Stimulated activated CD4-positive, alpha-beta T cell treated with anti-CD3 and anti-CD28 coated beads, Interleukin-4, amount 100 ng/mL, for 4 hours (primary cell): ENCODE measurements at places on chromosomes 12 and 14.

- no peak for DNase-seq
Observed at GRCh38 chr14:76699939-76700590, 61.2 kb upstream of the VASH1 start.

GRCh38 chr14:44863271-44863670 lies 98.5 kb downstream of the KLHL28 start:
- DNase-seq: no peak

- DNase-seq: peak; percentile 20
Observed at GRCh38 chr14:58107947-58108552, 44.0 kb downstream of the ARMH4 start.

DNA sequence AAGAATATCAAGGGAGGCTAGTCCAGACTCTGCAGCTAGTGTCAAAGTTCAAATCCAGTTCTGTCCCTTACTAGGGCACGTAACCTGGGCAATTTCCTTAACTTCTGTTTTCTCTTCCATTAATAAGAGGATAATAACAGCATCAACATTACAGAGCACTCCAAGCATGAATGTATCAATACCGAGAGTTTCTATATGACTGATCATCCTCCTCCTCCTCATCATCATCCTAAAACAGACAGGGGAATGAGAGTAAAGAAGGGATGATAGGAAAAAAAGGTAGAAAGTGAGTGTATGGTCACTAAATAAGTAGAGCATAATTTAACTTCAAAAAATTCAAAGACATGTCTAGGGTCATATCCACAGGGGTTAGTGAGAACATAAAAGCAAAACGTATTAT lies 171.4 kb downstream of the NDUFA12 start:
- DNase-seq: no peak

DNA sequence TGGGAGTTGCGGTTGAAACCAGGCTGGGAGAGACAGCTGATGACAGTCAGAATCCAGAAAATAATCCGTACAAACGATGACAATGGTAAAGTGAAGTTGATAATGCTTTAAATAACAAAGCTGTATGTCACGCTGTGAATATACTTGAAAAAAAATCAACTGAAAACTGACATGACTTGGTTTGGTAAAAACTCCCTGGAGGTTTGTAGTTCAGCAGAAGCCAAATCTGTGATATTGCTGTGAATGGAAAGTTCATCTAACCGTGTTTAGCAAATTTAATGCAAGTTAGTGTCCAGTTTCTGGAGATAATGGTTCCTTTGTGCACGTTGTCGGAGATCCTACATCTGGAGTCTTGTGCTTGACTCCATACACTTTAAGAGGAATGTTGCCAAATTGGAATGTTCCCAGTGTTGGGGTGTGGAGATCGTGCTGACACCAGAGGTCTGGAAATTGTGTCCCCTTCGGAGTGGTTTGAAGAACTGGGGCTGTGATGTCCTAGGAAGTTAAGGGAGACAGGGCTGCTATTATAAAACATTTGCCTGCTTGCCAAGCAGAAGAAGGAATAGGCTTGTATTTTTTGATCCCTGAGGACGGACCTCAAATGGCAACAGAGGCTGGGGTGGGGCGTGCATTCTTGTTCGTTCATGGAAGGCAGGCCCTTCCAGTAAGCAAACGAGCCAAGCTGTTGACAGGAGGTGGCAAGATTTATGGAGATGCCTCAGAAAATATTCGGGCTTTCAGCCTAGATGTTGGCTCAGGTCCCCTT lies 30.6 kb downstream of the PPFIBP1 start:
- DNase-seq: no peak

DNA sequence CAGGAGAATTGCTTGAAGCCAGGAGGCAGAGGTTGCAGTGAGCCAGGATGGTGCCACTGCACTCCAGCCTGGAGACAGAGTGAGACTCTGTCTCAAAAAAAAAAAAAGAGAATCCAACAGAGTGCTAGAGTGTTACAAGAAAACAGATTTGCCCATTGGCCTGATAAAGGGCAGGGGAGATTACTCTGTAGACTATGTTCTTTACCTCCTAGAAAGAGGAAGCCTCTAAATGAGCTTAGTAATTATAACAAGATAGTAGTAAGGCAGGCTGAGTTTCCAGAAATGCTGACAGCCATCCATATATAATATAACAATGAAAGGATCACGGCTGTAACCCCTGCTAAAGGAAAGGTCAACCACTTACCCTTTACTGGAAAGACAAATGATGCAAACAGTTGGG lies 24.4 kb downstream of the AK7 start:
- DNase-seq: no peak

GRCh38 chr14:99363616-99364290 lies 91.8 kb upstream of the BCL11B start:
- no peak for DNase-seq

DNA sequence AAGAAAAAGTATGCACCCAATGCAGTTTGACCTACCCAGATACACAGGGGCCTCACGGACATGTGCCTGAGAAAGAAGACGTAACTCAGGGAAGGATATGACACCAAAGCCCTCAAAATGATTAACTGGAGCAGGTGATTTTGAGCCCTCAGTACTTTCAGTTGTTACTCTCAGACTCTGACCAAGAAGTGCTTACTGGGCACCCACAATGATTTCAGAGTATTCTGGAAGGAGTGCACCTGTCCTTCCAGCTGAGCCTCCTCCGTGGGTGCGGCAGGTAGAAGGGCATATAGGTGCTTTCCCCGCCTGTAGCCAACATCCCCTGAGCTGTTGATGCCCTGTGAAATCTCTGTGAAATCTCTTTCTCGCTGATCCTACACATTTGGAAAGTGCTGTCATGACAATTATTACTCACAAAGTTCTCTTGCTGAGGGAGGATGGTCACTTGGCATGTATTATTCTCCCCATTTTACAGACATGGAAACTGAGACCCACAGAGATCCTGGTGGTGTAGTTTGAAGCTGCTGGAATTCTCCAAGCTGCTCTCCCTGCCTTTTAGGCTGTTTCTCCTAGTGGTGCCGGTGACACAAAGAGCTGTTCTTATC lies 154.3 kb upstream of the CCND2 start:
- peak; percentile 40 for DNase-seq

DNA sequence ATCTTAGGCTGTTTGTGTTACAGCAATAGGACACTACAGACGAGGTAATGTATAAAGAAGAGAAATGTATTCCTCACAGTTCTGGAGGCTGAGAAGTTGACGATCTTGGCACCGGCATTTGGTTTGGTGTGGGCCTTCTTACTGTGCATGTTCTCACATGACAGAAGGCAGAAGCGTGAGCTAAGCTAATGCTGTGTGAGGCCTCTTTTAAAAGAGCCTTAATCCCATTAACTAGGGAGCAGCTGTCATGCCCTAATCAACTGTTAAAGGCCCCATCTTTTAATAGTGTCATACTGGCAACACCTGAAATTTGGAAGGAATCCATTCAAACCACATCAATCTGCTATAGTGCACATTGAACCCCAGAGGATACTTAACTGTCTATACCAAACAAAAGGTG lies 992.9 kb downstream of the GALC start:
- DNase-seq: no peak

- DNase-seq: no peak
Observed at GRCh38 chr12:24256684-24257083, 307.2 kb upstream of the SOX5 start.

- DNase-seq: no peak
Observed at GRCh38 chr12:45745861-45746277, 16.4 kb downstream of the ARID2 start.
